Activated T-cell treated with anti-CD3 and anti-CD28 coated beads for 1 hour (primary cell): ENCODE measurements at places on chromosomes 6 and 20.

GRCh38 chr20:31915491-31916280 lies 36.2 kb downstream of the PDRG1 start:
- no peak for DNase-seq

DNA sequence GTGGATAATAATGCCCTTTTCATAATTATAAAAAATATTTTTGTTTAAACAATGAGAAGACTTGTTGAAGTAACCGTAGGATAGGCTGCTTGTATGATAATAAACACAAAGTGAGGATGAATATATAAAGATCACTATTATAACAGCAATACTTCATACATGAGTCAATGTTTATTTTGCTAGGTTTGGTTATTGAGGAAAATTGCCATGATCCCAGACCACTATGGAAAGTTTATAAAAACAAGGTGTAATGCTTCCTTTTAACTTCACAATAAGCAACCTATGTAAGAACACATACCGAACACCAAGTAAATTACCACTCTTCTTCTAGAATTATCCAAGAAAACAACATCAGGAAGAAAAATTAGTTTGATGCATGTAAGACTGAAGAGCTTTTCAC lies 495.3 kb upstream of the RNF217 start:
- DNase-seq = no peak

DNA sequence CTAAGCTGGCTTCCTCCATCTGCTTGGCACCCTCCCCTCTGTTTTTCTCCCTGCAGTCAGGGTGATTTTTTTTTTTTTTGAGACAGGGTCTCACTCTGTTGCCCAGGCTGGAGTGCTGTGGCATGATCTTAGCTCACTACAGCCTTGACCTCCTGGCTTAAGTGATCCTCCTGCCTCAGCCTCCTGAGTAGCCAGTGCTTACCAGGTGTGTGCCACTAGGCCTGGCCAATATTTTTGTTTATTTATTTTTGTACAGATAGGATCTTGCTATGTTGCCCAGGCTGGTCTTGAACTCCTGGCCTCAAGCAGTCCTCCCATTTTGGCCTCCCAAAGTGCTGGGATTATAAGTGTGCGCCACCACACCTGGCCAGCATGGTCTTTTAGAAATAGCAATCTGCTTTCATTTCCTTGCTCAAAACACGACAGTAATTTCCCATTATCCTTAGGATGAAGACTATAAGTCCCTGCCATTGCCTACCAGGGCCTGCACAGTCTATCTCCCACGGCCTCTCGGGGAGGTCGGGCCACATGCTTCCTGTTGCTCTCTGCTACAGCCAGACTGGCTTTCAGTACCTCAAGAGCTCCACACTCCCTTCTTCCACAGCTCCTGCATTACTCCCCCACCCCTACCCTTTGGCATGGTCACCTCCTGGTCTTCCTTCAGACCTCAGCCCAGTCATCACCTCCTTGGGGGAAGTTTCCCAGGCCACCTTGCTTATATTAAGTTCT lies 11.1 kb upstream of the CD164 start:
- no peak for DNase-seq

DNA sequence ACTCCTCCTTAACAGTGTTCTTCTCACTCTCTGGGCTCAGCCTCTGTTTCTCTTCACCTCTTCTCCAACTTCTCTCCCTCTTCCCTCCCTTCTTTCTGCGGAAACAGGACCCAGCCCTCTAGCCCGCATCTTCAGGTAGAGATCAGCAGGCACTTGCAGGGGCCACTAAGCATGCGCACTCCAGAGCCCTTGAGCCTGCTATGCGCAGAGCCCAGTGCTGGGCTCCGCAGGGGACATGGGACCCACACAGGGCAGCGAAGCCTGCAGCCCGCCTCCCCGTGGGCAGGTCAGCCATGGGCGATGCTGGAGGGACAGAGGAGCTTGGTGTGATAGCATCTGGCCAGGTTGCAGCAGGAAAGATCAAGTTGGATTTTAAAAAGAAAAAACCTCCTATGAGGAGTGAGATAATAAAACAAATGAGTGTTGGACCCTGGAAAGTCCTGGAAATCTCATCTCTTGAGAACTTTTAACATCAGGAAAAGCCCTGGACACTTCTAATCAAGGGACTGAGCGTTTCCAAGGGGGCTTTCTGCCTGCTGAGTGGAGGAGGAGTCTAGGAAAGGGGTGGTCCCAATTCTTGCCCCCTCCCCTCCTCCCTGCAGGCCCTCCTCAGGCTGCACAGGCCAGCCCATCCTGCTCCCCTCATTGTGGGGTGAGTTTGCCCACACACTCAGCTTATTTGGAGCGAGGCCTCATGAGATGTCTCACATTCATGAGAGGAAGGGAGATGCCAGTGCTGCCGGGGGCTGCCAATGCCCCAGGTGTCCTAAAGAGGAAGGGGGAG lies 71.9 kb downstream of the MDGA1 start:
- DNase-seq = no peak

- no peak for DNase-seq
Observed at GRCh38 chr6:110645685-110646418, 169.4 kb downstream of the CDK19 start.
